ENCODE measurements at places on chromosomes 3 and 15.

DNA sequence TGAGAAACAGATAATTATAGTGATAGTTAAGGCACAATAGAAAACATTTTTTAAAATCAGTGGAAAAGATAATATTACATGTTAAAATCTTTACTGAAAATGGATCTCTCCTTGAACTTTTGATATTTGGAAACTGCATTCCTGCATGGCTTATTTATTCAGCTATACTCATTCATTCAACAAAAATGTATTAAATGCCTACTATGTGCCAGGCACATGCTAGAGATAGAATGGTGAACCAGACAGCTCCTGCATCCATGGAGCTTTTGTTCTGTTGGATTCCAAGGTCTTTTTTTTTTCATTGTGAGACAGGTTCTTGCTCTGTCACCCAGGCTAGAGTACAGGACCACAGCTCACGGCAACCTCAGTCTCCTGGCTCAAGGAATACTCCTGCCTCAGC lies 4.5 kb downstream of the PXK start:
- DNase-seq, result no peak

GRCh38 chr15:94610069-94610468 lies 378.7 kb downstream of the MCTP2 start:
- DNase-seq, result no peak

DNA sequence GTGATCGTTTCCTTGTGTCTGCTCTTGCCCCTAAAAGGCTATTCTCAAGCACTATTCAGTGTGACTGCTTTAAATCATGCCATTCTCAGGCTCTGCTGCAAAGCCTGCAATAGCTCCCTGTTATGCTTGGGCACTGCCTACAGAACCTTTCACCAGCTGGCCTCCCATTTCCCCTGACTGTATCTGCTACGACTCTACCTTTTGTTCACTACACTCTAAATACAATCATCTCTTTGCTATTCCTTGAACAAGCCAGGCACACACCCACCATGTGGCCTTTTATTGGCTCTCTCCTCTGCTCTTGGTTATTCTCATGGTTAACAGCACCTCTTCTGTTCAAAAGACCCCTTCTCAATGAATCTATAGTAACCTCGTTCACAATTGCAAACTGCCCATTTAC lies 29.6 kb upstream of the FNDC3B start:
- DNase-seq, result no peak

DNA sequence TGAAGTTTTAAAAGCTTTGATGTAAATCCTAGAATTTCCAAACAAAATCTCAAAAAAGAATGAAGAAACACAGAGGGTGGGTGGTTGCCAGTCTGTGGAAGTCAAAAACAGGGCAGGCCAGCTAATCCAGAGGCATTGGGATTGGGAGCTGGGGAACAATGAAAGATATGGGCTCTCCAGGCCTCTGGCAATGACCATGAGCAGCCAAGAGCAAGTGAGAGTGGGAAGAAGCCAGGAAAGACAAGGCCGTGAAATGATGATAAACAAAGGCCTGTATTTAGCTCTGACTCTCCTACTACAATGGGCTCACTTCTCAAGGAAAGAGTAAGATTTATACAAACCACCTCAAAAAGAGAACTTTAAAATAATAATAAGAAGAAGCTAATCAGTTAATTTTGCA lies 248.5 kb downstream of the ZMAT3 start:
- DNase-seq, result no peak

DNA sequence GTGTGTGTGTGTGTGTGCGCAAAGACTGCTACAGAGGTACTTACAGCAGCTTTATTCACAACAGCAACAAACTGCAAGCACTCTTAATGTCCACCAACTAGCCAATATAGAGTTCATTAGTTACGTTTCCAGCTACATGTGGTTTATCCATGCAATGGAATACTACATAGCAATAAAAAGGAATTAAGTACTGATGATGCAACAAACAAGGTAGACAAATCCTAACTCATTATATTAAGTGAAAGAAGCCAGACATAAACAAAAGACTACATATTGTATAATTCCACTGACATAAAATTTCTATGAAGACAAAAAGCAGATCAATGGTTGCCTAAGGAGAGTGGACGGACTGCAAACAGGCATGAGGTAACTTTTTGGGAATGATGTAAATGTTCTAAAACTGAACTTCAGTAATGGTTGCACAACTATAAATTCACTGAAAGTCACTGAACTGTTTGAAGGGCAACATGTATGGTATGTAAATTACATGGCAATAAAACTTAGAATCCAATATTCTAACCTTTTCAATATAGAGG lies 433.7 kb downstream of the SHQ1 start:
- DNase-seq, result no peak

DNA sequence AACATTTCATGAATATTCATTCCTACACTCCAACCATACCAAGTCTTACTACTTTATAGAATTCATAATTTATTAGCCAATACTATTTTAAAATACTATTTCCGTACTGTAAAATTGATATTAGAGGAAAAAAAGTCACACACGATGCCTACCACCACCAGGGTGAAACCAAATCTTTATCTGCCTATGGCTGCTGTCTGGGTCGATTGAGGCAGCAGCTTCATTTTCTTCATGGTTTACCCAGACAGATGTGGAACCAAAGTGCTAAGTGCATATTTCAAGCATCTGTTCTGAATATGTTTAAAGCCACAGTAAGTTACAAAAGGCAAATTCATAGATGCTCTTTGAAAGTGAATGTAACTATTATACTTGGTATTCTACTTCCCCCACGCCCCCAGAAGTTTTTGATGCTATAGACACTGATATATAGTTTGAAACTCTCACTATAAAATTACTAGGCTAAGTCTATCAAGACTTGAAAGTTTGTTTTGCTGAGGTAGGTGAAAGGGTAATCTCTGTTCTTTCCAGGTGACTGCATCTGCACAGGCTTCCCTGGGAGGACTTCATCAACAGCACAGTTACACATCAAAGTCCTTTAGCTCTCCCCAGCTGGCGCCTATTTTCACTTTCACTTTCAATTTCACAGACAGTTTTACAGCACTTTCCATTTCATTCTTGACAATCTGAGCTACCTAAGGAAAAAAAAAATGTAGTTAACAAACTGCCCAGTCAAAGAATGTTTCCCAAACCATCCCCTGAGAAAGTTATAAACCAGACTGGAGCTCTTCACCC lies 113.9 kb downstream of the POLQ start:
- DNase-seq, result peak; percentile 49

- DNase-seq, result no peak
Observed at GRCh38 chr3:100465892-100466777, 26.3 kb upstream of the TMEM45A start.

- no peak for DNase-seq
Observed at GRCh38 chr15:91599261-91599660, 254.2 kb upstream of the SLCO3A1 start.

- DNase-seq, result no peak
Observed at GRCh38 chr3:35598804-35599203, 40.5 kb upstream of the ARPP21 start.

DNA sequence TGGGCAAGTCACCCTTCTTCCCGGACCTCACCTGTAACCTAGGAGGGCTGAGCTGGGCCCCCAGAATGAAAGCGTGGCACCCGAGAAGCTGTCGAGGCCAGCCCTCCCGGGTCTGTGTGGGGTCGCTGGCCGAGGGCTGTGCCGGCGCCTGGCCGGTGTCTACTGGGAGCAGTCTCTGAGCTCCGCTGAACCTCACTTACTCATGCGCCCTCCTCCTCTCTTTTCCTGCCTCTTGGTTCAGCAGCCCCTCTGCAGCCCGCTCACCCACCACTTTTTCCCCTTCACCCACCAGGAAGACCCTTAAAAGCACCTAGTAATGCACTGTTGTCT lies 419 bp downstream of the HYKK start:
- DNase-seq, result no peak

DNA sequence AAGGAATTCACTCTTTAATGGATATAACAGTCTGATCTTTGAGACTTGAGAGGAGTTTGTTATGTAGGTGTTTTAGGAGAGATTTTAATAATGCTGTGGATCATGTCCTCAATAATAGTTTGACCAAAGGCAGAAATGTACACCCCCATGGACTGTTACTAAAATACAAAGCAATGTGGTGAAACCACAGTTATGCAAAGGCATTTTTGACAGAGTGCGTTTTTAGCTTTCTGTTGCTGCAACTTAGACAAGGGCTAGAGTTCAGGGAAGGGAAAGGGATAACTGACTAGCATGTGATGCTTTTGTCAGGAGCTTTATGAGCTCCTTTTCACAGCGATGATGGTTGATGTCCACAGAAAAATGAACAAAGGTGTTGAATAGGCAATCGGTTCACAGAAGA lies 3.6 kb upstream of the STARD5 start:
- DNase-seq, result no peak

GRCh38 chr3:157713101-157713500 lies 209.9 kb upstream of the VEPH1 start:
- no peak for DNase-seq

DNA sequence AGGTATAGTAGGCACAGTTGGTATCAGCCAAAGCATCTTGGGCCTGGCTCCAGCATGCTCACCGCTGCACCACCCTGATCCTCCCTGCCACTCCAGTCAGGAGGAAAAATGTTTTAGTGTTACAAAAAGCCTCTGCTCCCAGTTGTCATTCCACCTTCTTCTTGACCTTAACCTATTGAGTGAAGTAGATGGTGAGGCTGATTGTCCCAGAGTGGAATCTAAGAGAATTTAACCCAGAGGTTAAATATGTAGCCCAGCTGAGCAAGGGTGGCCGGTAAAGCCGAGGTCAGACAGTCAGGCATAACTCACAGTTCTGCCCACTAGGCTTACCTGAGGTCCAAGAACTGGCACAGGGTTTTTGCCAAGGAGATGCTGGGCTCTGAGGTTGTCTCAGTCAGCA lies 30.7 kb upstream of the TNIK start:
- DNase-seq, result no peak

GRCh38 chr3:125006291-125006731 lies 49.5 kb downstream of the HEG1 start:
- DNase-seq, result no peak

DNA sequence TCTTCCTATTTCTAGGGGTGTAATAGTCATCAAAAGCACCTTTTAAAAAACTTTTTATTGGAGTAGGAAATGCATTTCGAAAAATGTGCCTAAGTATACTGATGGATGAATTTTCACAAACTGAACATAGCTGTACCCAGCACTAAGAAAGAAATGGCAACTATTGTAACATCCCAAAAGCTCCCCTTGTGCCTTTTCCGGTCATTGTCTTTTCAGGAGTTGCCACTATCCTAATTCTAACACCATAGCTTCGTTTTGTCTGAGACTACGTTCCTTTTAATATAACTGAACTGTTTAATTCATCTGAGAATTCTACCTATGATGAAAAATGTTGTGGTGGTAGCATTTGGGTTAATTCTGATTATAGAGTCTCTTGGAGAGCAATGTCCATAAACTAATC lies 1.9 kb downstream of the TIMMDC1 start:
- no peak for DNase-seq

DNA sequence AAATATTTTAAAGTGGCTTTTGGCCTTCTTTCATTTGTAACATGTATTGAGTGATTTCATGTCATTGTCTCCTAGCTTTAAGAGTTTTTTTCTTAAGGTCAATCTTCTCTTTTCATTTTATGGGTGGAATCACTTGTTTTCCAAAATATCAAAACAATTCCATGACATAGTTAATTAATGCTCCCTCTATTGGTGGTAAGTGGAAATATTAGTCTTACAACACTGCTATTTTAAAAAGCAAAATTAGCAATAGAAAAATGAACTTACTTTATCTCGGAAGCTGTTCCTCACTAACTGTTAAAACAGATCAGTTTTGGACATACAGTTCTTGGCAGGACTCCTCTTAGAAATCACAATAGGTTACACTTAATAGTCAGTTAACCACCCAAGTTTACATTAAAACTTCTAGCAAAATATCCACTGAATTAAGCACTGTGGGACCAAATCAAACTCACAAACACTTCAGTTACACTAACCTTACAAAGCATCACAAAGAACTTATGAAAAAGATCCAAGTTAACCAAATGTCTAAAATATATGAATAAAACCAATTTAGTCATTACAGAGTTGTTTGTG lies 42.4 kb downstream of the TIGIT start:
- no peak for DNase-seq

DNA sequence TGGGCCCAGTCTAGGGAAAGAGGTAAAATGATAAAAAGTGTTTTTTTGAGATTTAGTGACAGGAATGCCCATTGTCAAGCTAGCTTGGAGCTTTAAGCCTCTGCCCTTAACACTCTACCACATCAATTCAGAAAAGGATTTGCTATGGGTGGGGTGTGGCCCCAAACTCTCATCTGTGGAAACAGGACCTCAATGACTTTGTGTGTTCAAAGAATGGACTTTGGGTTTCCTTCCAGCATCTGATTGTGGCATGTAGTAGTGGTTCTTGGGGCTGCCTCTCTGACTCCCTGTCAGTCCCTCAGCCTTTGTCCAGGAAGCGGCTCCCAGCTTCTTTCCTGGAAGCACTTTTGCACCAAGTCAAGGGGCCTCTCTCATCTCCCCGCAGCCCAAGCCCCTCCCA lies 56.1 kb downstream of the CCNL1 start:
- DNase-seq, result no peak

GRCh38 chr3:43190670-43191069 lies 84.8 kb upstream of the POMGNT2 start:
- DNase-seq, result no peak

DNA sequence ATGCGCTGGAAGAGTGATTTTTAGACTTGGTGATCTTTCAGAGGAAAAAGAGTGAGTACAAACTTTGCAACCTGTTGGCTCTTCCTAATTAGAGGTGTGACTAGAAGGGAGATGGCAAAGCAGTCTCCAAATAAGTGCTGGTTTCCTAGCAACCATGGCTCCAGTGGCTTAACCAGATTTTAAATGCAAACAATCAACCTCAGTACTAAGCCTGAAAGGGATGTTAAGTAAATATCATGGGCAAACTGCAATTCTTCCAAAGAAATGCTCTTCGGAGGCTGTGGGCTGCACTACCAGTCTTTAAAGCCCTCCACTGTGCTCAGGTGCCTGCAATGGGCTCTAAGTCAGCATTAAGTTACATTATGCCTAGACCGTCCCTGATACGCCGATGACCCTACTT lies 678.1 kb upstream of the CCDC54 start:
- DNase-seq, result no peak

Data from GM12864 (cell line).